Right lung (tissue), 10 donors: ENCODE measurements at places on chromosomes 5 and 9.

GRCh38 chr5:73280821-73281746 is 108.1 kb downstream of the TMEM174 start:
- no peak for DNase-seq

GRCh38 chr9:74333384-74334032 is 163.6 kb upstream of the RORB start:
- no peak for DNase-seq

GRCh38 chr5:95087816-95088317 is 197.0 kb downstream of the MCTP1 start:
- no peak for DNase-seq

DNA sequence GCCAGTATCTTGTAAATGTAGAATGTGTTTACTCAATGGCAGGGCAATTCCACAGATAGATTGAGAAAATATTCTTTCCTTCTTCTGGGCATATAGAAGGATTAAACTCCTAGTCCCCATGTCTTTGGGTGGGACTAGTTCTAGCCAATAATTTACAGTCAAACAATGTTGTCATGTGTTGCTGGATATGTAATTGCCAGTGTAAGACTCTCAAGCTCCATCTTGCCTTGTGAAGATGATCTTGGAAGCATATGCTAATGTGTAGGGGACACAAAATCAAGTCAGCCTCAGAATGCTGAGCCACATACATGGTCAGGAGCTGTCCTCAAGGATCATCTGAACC is 386.9 kb downstream of the CETN3 start:
- no peak for DNase-seq

DNA sequence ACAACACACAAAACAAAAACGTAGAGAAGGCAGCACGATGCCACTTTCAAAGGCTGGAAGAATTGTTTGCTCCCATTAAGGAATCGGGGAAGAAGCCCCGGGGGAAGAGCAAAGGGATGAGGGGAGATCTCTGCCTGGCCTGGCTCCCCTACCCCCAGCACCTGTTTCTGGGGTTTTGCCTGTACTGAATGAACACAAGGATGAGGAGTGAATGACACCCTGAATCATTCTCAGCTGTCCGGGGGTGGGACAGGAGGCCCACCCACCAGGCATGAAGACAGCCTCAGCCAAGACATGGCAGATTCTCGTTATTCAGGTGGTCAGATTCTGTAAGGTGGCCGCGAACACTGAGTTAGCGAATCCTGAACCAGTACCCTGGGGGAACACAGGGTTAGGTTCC is 7.5 kb downstream of the TBC1D9B start:
- DNase-seq = no peak

DNA sequence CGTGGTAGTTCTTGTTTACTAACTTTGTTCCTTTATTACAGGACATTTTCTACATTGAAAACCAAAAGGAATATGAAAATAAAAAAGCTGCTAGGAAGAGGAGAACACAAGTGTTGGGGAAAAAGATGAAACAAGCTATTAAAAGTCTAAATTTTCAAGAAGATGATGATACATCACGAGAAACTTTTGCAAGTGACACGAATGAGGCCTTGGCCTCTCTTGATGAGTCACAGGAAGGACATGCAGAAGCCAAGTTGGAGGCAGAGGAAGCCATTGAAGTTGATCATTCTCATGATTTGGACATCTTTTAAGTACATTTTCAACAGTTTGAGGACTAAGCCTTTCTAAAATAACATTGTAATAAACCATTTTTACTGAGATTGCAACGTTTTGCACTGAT is 23.8 kb downstream of the PHAX start:
- no peak for DNase-seq

DNA sequence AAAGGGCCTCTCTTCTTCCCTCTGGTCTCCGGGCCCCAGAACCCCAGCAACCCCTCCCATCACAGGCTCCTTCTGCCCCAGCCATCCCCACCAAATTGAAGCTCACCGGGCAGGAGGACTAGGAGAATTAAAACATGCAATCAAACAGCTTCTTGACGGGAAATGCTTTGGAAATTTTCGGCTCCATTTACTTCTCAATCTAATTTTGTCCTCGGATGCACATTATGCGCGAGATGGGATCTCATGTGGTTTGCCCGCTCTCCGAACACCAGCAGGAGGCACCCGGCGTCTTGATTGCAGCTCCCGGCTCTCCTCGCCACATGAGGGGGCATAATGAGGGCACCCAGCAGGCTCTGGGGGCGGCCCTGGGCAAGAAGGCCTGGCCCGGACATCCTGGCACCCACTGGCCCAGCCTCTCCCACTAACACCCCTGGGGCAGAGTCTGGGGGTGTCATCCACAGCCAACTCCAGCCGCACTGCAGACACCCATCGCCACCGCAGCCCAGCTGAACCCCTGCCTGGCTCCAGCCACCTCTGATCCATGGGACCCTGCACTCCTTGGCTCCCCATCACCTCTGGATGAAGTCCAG is 135.5 kb downstream of the PAX5 start:
- DNase-seq = no peak

GRCh38 chr9:121738411-121738810 is 87.0 kb downstream of the DAB2IP start:
- DNase-seq = no peak

DNA sequence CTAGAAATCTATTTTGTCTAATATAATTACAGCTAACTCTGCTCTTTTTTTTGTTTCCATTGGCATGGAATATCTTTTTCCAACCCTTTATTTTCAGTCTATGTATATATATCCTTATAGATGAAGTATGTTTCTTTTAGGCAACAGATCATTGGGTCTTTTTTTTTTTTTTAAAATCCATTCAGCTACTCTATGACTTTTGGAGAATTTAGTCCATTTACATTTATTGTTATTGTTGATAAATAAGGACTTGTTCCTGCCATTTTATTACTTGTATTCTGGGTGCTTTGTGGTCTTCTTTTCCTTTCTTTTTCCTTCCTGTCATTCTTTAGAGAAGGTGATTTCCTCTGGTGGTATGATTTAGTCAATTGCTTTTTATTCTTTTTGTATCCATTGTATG is 296.8 kb downstream of the SMARCA2 start:
- DNase-seq = no peak

GRCh38 chr9:36713515-36714490 is 141.1 kb downstream of the MELK start:
- no peak for DNase-seq

- DNase-seq = no peak
Measured at GRCh38 chr5:41312066-41312465, 98.7 kb upstream of the C6 start.

GRCh38 chr9:130689937-130690700 is 3.5 kb upstream of the EXOSC2 start:
- DNase-seq = peak; percentile 92
